ENCODE measurements at places on chromosomes 13 and 19.

GRCh38 chr19:57887195-57887941 is 1.5 kb downstream of the ZNF814 start:
- no peak for DNase-seq
- no peaks in the 10 kb centered on the region for H3K36me3 ChIP-seq
- H3K4me3 ChIP-seq = peak overlapping the region; percentile 89
- peaks cover 8% of the 10 kb centered on the region for H3K4me1 ChIP-seq

DNA sequence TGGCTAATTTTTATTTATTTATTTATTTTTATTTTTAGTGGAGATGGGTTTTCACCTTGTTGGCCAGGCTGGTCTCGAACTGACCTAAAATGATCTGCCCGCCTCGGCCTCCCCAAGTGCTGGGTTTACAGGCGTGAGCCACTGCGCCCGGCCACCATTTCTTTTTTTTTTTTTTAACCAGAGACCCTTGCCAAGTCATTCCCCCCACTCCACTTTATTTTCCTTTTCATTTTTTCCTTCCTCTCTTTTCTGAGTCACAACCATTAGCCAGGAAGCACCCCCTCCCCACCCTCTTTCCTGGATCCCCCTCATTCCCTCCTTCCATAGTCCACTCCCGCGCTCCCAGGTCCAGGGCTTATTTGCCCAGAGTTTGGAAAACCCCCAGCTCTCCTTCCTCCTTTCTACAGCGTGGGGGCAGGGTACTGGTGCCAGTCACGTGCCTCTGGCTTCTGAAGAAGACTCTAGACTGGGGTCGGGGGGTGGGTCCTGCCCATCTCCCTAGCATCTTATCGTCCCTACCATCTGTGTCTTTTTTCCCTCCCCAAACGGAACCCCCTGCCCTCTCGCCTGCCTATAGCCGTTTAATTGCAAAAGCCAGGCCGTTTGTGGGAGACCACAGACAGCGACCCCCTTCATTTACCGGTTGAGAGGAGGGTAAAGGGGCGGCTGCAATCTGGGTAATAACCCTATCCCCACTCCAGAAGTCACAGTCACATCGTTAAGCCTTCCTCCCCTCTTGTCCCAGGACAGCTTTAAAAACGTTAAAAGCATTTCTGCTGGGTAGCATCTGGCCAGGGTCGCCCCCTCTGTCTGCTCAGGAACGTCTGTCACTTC is 1.1 kb upstream of the CALR start:
- H3K27ac ChIP-seq = peak overlapping the region; percentile 72
- no peak for DNase-seq

DNA sequence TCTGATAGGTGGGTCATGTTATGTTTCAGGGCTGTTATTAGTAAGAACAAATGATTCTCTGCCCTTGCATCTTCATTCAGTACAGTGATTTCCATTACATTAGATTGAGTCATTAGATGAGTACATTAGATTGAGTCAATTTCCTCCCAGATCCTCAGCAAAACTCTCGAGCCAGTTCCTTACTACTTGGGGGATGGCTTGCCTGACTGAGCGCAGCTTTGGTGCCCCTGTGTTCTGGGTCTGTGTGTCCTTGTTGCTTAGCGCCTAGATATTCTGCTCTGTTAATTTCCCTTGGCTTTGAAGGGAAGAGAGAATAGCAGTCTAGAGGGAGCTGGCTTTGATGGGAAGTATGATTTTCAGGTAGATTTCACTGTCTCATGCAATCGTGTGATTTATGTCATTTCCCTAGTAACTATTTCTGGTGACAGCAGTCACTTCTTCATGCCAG is 19.1 kb upstream of the SCEL start:
- H3K4me3 ChIP-seq = no peak overlapping the region
- peaks cover 47% of the 10 kb centered on the region for H3K4me1 ChIP-seq
- no peak for DNase-seq

GRCh38 chr19:29634002-29634401 is 27.9 kb downstream of the POP4 start:
- H3K36me3 ChIP-seq = no peaks in the 10 kb centered on the region
- H3K4me3 ChIP-seq = no peak overlapping the region
- no peak overlapping the region for H3K27ac ChIP-seq
- H3K27me3 ChIP-seq = no peaks in the 10 kb centered on the region

- peaks cover 3% of the 10 kb centered on the region for H3K36me3 ChIP-seq
- no peak for DNase-seq
- H3K4me1 ChIP-seq = peaks cover 8% of the 10 kb centered on the region
- H3K27me3 ChIP-seq = no peaks in the 10 kb centered on the region
- H3K27ac ChIP-seq = peak within 1 kb of the TSS; percentile 97
Observed at GRCh38 chr19:13150187-13150930, at the start of the genes IER2 and STX10. Gene IER2 (plus strand): TSS chr19:13150411. CDS start chr19:13153187, 2,776 bp downstream. Gene STX10 (minus strand): TSS chr19:13150375. CDS start chr19:13150173, 202 bp downstream.

DNA sequence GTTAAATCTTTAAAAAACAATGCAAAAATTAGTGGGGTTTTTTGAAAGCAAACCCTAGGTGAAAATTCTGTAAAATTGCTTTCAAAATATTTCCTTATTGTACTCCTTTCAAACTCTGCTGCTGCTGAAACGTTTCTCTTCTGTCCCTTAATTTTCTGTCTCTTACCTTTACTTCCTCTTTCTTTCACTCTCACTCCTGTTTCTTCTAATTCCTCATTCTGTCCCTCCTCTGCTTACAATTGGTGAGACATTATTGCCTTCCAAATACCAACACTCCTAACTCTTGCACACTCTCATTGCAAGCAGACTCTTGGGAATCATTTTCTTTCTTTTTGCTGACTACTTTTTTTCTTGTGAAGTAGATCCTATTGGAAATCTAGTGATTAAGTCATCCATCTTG is 685.6 kb upstream of the SLITRK1 start:
- H3K27me3 ChIP-seq = no peaks in the 10 kb centered on the region
- H3K27ac ChIP-seq = no peak overlapping the region
- no peaks in the 10 kb centered on the region for H3K4me1 ChIP-seq
- DNase-seq = no peak

DNA sequence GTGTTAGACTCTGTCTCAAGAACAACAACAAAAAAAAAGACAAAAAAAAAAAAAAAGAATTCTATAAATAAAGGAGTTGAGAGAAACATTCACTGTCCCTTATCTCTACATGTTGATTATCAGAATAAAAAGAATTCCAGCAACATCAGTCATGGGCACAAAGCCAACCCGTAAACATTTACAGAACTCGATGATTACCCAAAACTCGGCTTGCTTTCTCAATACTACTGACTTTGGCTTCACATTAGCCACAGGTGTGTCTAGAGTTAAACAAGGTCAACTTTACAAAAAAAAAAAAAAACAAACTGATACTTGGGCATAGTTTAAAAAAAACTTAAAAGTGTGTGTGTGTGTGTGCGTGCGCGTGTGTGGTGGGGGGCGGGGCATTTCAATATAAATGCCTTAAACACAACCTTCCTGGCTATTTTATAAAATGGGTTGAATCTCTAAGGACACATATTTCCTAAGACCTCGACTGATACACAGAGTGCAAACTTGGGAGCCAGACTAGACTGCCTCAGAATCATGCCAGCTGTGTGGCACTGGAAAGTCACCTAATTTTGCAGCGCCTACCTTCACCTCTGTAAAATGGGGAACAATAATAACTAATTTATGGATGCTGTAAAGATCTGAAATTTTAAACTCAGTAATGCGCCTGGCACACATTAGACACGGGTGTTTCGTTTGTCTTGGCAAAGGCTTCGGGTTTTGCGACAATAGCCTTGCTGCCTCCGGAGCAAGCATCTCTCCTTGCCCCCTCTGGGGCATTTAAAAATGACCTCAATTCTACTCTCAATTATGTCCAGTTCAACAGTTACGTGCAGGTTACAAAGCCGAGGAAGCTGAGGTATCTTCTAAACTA is 922 bp downstream of the EBPL start:
- peaks cover 7% of the 10 kb centered on the region for H3K4me1 ChIP-seq
- H3K4me3 ChIP-seq = peak overlapping the region; percentile 63
- no peaks in the 10 kb centered on the region for H3K27me3 ChIP-seq
- peaks cover 4% of the 10 kb centered on the region for H3K36me3 ChIP-seq

GRCh38 chr19:45643927-45644771 is 5.0 kb upstream of the EML2 start:
- peaks cover 2% of the 10 kb centered on the region for H3K27me3 ChIP-seq
- H3K4me3 ChIP-seq = no peak overlapping the region
- no peak overlapping the region for H3K27ac ChIP-seq
- peaks cover 23% of the 10 kb centered on the region for H3K4me1 ChIP-seq
- DNase-seq = no peak

DNA sequence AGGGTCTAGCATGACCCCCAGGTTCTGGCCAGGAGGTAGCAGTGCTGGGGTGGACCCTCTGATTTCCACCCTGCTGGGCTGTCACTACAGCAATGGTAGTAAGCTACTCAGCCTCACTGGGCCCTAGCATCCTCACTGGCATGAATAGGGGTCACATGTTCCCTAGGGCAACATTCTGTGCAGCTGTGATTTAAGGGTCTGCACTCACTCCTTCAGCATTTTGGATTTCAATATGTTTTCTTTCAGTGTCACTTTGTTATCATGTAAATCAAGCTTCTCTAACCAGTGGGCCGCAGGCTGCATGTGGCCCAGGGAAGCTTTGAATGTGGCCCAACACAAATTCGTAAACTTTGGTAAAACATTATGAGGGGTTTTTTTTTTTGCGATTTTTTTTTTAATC is 57.8 kb downstream of the SPATA13 start:
- no peaks in the 10 kb centered on the region for H3K36me3 ChIP-seq
- no peak overlapping the region for H3K27ac ChIP-seq
- H3K27me3 ChIP-seq = no peaks in the 10 kb centered on the region
- no peak for DNase-seq
- peaks cover 4% of the 10 kb centered on the region for H3K4me1 ChIP-seq

DNA sequence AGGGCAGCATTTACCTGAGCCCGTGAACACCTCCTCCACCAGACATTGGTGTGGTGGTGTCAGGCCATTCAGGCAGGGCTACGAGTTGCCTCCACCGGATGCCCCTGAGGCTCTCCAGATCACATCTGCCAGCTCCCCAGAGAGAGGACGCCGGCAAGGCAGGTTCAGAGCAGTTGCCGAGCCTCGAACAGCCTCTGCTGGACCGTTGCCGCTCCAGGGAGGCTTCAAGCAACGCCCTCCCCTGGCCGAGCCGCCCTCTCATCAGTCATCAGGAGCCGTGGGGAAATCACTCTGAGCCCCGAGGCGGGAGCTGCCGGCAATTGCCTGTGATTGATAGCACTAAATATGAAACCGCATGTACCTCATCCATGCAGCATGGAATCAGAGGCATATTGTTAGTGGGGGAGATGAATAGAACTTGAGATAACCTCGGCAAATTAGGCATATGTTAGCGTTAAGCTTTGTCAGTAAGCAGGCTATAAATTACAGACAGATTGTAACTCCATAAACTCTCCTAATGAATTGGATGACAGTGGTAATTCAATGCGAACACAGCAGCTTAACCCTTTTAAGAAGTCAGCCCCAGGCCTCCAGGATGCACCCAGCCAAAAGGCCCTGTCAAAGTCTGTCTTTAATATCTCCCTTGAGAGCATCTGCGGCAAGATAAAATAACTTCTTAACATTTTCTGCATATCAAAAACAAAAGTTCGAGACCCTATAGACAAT is 29.8 kb upstream of the SPACA7 start:
- H3K27me3 ChIP-seq = no peaks in the 10 kb centered on the region
- no peak overlapping the region for H3K4me3 ChIP-seq
- no peak overlapping the region for H3K27ac ChIP-seq
- no peaks in the 10 kb centered on the region for H3K36me3 ChIP-seq

DNA sequence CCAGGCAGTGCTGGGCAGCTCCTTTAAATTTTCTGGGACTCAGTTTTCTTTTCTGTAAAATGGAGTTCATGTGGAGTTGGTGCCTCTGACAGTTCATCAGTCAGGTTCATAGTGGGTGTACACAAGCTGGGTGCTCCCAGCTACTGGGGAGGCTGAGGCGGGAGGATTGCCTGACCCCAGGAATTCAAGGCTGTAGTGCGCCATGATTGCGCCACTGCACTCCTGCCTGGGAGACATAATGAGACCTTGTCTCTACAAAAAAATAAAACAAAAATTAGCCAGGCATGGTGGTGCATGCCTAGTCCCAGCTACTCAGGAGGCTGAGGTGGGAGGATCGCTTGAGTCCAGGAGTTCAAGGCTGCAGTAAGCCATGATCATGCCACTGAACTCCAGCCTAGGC is 21.1 kb downstream of the IQCN start:
- DNase-seq = no peak
- H3K36me3 ChIP-seq = no peaks in the 10 kb centered on the region
- no peak overlapping the region for H3K27ac ChIP-seq

- no peak for DNase-seq
- no peaks in the 10 kb centered on the region for H3K4me1 ChIP-seq
- no peak overlapping the region for H3K27ac ChIP-seq
- H3K4me3 ChIP-seq = no peak overlapping the region
- H3K27me3 ChIP-seq = no peaks in the 10 kb centered on the region
- H3K36me3 ChIP-seq = no peaks in the 10 kb centered on the region
Observed at GRCh38 chr13:93398167-93399035, 171.8 kb downstream of the GPC6 start.

- no peaks in the 10 kb centered on the region for H3K36me3 ChIP-seq
- no peaks in the 10 kb centered on the region for H3K27me3 ChIP-seq
Observed at GRCh38 chr13:79939689-79940088, 401.2 kb downstream of the SPRY2 start.

GRCh38 chr13:24495151-24495729 is 17.3 kb downstream of the PARP4 start:
- no peak overlapping the region for H3K4me3 ChIP-seq
- peak overlapping the region; percentile 7 for H3K27ac ChIP-seq
- peaks cover 18% of the 10 kb centered on the region for H3K36me3 ChIP-seq
- no peak for DNase-seq
- H3K27me3 ChIP-seq = no peaks in the 10 kb centered on the region

DNA sequence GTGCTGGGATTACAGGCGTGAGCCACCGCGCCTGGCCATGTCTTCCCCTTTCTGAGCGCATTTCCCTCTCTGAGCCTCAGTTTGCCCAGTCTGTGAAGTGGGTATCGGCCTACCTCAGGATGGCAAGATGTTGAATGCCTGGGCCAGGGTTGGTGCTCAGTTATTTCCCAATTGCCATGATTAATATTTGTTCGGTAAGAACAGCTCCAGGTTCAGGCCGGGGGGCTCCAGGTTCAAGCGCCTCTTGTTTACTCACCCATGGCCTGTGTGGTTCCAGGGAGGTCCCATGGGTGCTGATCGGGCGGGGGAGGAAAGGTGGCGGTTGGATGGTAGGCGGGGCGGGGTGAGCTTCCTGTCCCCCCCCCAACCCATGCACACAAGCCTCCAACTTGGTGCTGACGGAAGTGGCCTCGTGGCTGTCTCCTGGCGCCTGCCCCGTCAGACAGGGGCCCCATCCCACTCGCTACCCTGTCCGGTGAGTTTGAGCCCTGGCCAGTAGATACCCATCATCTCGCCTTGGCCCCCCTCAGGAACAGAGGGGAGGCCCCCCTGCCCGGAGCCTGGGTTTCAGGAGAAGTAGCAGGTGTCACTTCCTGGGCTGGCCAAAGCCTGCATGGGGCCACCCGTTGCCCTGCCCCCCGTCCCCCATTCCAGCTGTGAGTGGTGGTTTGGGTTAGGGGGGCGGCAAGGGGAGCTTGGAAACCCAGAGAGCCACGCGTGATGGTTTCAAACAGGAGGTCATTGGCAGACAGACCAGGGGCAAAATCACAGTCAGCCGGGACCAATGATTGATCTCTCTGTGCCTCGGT is at the start of gene FCHO1:
Gene FCHO1, plus strand, starts transcription at position 375 of the 809 bp plus-strand sequence. CDS start 3,688 bp downstream, outside the sequence.
- H3K27me3 ChIP-seq = peaks cover 14% of the 10 kb centered on the region
- H3K4me1 ChIP-seq = peaks cover 9% of the 10 kb centered on the region
- H3K4me3 ChIP-seq = no peak within 1 kb of the TSS
- DNase-seq = no peak
- no peak within 1 kb of the TSS for H3K27ac ChIP-seq

- H3K27me3 ChIP-seq = no peaks in the 10 kb centered on the region
- DNase-seq = no peak
- peaks cover 18% of the 10 kb centered on the region for H3K36me3 ChIP-seq
- H3K4me1 ChIP-seq = peaks cover 15% of the 10 kb centered on the region
- no peak overlapping the region for H3K27ac ChIP-seq
Observed at GRCh38 chr19:45715139-45715538, 15.6 kb downstream of the FBXO46 start.
